Substantia nigra (tissue), 51 donors: ENCODE measurements at places on chromosomes 6 and 20.

GRCh38 chr6:156978948-156979347 lies 201.8 kb downstream of the ARID1B start:
- no peak for DNase-seq

DNA sequence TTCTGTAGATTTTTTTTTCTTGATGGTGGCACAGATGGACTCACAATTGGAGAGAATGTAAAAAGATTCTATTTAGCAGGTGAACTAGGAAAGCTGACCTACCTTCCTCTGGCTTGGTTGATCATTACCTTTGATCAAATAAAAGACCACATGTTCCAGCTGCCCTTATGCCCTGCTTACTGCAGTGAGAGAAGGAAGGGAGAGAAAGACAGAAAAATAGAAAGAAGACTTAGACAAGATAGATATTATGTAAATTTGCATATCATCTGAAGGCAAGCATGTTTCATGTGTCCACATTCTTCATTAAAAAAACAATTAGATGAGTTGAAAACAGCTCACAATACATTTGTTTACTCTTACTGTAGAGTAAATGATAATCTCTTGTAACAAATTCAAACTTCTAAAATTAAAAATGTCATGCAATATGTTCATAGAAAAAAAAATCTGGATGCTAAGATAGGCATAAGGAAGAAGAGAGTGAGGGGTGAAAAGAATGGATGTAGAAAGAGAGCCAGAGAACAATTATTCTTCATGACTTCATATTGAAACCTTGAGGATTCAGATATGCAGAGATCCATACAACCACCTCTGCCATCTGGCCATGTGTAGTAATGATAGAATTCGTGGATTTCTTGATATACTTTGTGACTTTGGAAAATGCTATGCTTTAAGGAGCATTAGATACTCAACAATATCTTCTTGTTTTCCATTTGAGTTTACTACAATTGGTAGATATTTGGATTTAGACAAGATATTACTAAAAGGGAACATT lies 71.7 kb downstream of the RFX6 start:
- no peak for DNase-seq

DNA sequence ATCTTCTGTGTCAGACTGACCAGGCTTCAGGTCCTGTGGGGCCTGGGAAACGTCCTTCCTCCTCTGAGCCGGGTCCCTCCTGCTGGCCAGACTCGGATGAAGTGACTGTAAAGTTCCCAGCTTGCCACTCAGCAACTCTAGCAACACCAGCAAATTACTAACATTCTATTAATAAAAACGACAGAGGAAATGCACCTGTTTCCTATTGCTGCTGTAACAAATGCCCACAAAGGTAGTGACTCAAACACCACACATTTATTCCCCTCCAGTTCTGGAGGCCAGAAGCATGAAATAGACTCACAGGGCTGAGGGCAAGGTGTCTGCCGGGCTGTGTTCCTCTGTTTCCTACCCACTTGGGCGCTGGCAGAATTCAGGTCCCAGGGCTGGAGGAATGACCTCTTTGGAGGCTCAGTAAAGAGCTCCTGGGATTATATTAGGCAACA lies 48.8 kb downstream of the CTCFL start:
- no peak for DNase-seq

DNA sequence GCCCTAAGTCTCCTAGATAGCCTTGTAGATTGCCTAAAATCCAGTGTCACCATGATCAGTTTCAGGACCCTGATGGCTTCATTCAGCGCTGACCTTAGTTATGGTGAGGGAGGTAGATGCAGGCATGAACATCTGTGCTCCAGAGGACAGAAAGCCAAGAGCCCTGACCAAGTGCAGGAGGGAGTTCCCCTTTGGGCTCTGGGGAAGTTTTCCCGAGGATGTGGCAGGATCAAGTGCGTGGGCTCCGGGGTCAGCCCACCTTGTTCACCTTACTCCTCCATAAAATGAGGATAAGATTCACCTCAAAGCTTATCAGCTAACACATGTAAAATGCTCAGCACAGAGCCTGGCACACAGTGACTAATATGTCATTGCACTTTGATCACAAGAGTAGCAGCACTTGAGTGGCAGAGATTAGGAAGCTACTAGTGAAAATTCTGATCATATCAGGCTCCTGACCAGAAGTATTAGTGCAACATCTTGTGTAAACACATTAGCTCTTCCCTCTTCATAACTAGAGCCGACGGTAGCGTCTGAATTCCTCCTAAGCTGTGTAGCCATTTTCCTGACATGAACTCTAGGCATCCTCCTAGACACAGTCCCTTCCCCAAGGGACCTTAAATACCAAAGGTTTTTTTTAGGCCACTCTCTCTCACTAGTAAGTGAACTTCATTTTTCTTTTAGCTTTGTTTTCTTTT lies 125.2 kb downstream of the SULF2 start:
- DNase-seq = no peak

GRCh38 chr20:58905236-58905635 lies 52.7 kb downstream of the GNAS start:
- no peak for DNase-seq

DNA sequence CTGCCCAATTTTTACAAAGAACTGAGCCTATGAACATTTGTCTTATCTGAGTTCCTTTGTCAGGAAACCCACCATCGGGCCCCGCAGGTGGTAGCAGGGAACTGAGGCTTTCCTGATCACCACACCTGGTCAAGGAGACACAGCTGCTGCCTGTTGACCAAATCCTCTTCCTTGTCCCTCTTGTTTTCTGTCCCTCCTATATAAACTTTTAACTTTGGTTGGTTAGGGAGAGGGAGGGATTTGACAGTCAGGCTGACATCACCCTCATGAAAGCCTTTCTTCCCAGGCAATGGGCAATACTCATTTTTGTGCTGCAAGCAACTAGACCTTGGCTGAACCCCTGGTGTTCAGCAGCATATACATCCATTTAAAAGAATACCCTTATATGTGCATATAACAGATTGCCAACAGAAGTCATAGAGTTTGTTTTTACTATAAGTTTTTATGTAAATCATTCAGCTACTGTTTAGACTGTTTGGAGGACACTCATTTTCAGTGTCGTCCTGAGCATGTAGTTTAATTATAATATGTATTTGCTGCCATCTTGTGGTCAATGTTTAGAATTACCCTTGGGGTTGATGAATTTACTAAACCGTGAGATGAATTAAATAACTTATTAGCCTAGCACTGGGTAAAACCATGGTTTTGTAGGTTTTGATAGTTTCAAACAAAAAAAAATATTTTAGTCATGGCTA lies 17.0 kb downstream of the CRISP1 start:
- DNase-seq = no peak

DNA sequence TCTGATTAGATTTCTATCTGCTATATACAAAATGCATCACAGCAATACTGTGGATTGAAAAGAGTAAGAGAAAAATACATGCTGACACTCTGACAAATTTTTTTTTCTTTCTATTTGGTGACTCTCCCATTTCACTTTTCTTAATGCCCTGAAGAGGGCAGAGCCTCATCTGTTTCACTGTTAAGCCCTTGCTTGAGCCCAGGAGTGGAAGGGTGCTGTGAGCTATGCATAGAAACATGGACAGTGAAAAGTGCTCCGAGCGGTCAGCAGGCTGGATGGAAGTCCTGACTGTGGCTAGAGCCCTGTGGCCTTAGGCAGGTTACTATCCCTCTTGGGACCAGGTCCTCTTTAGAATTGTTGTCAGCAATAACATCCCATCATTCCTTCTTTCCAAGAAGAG lies 17.4 kb upstream of the CSE1L start:
- DNase-seq = no peak

- DNase-seq = no peak
Measured at GRCh38 chr6:74115674-74116073, 419.7 kb downstream of the CD109 start.

DNA sequence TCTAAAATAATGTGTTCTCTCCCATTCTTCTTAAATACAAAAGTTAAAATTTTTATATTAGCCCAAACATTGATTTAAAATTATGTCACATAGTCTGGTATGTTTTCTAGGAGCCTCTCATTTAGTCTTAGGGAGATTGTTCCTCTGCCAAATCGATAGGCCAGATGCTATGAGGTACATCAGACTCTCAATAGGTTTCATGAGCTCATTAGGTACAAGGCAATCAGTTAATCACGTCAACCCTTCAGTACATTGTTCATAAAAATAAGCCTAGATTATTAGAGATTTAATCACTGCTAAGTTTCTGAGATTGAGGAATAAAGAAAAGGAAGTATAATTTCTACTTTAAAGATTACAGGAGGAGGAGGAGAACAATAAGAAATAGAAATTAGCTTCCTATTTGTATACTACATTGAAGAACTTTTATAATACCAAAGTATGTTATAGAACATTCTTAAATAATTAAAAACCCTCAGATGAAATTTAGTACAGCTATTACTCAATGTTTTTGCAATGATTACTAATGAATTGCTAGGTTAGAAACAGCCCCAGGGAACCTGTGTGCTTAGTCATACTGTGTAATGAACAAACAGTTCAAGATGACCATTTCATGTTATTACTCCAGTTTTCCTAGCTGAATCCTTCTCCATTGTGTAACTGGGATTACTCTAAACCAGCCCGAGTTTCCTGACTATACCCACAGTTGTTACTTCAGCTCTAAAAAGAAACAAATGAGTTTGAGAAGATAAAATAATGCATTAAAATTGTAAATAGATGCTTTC lies 117.0 kb downstream of the BMP5 start:
- DNase-seq = no peak
